ENCODE measurements at places on chromosomes 7 and 10.

DNA sequence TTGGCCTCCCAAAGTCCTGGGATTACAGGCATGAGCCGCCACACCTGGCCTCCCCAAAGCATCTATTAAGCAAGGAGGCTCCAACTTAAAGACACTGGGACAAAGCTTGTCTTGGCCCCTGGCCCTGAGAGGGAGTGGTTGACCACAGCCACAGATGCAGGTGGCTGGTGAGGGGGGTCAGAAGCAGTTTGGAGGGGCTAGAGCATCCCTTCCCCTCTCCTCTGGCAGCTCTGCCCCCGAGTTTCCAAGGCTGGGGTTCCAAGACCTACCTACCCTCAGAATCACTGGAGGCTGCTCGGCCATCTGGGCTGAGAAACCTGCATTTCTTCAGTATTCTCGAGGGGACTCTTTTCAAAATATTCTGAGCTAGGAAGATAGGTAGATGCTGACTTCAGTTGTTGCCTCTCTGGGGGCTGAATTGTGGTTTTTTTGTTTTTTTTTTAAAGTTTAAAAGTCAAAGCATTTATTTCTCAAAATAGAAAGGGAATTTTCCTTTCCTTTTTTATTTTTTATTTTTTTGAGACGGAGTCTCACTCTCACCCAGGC lies 32.6 kb downstream of the DDIT4 start:
- peak; percentile 32 for DNase-seq

DNA sequence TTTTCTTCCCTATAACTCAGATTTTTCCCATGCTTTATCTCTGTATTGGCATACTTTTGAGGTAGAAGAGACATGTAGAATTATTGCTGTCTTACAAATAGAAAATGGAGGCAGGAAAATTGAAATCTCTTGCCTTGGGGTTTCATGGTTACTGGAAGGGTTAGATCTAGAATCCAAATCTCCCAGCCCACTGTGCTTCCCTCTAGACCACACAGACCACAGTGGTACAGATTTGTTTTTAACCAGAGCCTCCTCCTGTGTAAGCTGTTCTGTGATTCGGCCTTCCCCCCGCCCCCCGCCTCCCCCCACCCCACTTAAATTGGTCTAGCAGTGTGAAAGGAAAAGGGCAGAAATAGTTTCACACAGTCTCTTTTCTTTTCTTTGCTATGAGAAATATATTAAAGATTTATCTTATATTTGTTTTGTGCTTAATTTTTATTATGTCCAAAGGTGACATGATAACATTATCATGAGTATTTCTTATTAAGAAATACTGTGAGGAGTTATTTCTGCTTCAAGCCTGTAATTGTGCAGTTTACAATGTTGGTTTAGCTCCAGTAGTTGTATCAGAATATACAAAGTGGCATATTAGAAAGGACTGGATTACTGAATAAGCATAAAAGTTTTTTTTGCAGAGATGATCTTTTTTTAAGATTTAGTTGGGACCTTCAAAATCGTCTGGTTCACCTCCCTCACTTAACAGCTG lies 368.8 kb upstream of the BMPER start:
- DNase-seq: no peak

DNA sequence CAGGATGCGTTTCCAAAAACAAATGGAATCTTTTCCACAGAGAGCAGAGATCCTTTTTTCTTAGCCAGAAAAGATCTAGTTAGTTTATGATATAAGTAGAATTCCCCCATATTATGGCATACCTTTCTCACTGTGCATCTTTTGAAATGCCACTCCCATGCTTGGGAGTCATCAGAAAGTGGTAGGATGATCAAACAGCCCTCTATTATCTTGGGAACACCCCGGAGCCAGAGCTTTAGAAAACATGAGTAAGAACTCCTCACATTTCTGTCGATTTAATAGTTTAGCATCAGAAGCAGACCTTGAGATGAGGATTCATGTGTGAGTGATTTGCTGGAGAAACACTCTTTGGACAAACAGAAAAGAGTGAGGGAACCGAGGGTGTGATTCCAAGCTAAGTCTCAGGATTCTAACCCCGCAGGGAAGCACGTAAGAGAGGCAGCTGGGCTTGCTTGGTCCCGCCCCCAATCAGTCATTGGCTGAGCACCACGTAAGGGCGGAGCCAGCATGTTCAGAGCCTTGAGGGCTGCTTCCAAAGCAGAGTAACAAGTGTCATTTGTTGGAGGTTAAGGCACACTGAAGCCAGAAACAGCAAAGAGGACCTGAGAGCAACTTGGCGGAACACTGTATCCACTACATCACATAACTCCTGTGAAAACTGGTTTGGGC lies 43.7 kb upstream of the NXPH1 start:
- no peak for DNase-seq

DNA sequence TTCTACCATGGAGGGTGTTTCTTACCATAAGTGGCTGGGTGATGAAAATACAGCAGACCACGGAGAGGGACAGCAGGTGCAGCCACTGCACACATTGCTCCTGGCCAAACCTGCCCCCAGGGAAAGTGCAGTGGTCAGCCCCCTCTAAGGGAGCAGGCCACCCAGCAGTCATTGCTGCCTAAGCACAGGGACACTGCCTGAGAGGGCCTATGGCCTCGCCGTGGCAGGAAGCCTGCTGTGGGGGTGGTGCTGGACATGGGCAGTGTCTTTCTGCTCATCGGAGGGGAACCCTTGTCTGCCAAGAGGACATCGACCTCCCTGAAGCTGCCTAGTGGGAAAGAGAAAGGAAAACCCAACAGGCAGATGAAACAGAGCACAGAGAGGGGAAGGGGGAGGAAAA lies 118.3 kb downstream of the PKD1L1 start:
- DNase-seq: no peak

- peak; percentile 40 for DNase-seq
Observed at GRCh38 chr10:100827819-100828737, 82.7 kb downstream of the PAX2 start.

- DNase-seq: peak; percentile 37
Observed at GRCh38 chr10:6769704-6770417, 189.8 kb upstream of the PRKCQ start.

DNA sequence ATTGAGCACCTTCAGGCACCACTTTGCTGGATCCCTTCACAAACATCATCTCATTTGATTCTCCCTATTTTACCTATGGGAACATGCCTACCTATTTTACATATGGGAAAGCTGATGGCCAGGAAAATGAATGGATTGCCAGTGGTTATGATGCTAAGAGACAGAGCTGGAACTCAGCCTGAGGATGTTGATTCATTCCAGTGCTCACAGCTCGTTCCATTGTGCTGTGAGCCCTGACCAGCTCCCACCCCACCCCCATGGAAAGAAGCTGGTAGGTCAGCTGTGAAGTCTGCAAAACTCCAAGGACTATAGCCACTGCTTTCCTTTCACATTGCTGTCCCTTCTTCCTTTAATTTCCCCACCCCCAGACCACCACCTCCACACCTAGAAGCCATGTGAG lies 9.6 kb downstream of the UBTD1 start:
- DNase-seq: no peak

DNA sequence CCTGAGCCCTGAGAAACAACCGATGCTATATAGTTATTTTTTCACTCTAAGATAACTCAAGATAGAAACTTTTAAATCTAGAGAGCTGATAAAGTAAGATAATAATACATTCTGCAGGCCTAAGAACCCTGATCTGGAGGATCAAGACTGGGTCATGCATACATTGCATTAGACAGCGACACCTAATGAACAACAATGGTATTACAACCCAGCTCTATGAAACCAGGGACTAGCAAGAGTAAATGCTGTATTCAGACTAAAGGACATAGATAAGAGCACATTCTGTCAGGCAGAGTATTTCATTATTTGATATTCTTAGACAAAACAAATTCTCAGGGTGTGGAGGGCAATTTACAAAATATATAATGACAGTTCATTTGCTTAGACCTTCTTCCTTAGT lies 148.6 kb downstream of the GRK5 start:
- DNase-seq: peak; percentile 12

DNA sequence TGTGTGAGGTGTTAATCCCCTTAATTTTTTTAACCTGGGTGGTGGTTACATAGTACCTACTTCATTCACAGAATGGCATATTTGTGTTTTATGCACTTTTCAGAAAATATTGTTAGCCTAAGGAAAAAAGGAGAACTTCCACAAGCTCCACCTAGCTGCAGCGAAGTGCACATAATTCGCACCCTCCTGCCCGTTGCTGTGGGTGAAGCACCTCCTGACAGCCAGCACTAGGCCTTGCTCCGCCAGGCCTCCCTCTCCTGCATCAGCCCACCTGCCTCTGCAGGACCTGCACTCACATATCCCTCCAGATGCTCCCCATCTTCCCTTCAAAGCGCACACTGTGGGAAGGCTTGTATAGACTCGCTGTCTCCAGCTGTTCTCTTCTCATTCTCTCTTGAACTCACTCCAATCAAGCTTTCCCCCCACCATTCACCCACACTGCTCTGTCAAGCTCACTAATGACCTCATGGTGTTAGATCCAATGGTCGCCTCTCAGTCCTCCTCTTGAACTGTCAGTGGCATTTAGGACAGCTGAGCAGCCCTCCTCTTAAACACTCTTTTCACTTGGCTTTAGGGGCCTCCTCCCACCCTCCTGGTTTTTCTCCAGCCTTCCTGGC lies 20.7 kb upstream of the GRID1 start:
- DNase-seq: peak; percentile 31

Data from RPMI8226 (cell line).